ENCODE measurements at places on chromosomes 7 and 10.

DNA sequence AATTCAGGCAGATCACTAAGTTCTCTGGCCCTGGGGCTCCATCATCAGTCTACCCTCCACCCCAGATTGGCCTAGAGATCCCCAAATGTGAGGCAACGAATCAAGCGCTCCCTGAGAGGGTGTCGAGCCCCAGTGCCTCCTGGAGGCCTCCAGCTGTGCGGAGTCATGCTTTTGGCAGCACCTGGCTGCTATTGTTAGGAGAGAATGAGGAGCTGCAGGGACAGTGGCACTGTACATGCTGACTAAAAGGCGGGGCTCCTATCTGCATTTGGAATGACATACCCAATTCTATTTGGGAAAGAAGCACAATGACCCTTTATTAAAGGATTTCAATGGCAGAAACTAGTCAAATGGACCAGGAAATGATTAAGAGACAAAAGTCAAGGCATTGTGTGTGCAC, 161.8 kb downstream of the DPY19L1 start:
- DNase-seq, result no peak

DNA sequence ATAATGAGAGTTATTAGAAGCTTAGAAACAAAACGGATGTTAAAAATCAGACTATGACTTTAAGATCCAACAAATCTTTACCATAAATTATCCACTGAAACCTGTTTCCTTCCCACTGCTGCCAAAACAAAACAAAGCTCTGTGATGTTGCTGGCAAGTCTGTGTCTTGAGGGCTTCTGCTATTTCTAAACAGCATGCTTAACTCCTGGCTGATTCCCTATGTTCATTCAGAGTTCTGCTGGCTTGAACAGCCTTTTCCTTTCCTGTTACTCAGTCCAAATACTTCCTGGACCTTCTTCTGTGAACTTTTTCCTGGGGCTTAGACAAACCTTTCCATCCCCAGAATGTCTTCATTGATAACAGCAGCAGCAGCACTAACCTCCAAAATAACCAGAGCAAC, 448.1 kb downstream of the SORCS1 start:
- DNase-seq, result no peak

GRCh38 chr7:39621784-39622411, 1.5 kb upstream of the RALA start:
- no peak for DNase-seq

DNA sequence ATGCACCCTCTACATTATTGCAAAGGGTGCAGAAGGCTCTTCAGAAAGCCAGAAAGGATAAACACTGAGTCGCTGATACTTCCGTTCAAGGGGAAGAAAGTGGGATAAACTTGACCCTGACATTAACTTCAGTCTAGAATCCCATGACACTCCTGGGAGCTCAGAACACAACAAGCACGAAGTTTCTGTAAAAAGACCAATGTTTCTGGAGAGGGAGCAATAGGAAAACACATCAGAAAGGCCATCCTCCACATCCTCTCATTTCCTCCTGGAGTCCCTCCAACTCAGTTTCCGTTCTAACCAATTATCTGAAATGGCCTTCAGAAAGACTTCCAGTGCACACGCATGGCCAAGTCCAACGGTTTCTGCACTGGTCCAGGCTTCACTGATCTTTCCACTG, 113.5 kb downstream of the SORBS1 start:
- no peak for DNase-seq

DNA sequence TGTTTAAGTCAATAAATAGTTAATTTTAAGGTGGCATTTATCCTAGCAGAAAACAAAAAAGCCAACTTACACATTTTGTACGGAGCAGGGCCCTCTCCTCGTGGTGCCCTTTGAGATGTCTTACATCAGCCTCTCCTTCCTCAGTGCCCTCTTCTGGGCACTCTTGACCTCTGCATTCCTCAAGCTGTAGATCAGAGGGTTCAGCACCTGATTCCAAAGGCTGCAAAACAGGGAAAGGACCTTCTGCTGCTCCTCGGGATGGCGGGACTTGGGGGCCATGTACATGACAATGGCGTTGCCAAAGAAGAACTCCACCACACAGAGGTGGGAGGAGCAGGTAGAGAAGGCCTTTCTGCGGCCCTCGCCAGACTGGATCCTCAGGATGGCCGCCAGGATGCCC, 4.6 kb upstream of the OR2A14 start:
- no peak for DNase-seq

DNA sequence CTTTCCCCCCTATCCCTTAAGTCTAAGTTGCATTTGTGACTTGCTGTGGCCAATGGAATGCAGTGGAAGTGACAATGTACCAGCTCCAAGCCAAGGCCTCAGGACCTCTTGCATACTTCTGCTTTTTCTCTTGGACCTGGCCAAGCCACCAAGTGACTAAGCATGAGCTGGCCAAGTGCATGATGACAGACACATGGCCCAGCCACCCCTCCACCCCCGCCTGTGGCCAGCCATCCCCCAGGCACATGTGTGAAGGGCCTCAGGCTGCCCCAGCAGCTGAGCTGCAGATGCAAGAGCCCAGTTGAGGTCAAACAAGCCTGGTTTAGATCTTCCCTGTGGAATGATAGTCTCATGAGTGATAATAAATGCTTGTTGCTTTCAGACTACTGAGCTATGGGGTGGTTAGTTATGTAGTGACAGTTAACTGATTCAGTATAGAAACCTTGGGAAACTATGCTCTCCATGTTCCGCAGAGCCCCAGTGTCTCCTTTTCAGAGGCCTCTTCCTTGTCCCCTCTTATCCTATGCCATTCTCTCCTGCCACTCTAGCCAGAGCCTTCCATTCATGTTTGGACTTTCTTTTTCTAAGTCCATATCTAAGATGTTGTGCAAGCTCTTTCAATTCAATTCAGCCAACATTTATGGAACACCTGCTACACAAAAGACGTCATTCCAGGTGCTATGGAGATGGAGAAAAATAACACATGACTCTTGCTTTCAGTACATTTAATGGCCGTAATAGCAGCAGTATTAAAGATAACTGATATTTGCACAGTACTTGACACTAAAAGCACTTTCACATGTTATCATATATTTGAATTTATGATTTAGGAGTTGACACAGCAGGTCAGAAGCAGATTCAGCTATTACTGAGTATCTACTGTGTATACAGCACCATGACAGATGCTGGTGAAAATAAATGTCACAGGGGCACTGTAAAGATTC, 55.5 kb upstream of the LOXL4 start:
- DNase-seq, result no peak

DNA sequence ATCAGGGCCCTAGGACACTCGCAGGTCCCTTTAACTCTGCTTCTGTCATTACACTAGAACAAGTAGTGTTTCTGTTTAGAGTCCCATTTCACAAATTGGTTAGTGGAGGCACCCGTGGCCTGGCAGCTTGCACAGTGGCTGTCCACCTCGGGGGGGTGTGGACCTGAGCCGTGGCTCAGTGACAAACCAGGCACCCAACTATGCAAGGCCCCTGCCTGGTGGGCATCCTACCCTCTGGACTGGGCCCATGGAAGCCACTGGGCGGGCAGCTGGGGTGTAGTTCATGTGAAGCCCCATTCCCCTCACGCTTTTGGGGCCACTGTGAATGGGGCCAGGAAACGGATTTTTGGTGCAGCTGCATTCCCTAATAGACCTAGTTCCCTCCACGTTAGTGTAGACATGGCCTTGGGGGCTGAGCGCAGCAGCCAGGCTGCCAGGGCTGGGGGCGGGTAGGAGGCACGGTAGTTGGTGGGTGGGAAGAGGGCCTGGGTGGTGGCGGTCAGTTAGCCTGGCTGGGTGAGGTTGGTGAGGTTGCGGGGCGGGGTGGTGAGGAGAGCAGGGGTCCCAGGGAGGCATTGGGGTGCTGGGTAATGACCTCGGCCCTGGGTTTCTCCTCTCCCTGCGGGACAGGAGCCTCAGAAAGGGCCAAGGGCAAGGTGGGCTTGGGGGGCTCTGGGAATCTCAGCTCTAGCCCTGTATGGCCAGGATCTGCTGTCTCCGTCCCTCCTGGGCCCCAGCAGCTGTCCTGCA, 18.7 kb downstream of the ZNF316 start:
- DNase-seq, result no peak

DNA sequence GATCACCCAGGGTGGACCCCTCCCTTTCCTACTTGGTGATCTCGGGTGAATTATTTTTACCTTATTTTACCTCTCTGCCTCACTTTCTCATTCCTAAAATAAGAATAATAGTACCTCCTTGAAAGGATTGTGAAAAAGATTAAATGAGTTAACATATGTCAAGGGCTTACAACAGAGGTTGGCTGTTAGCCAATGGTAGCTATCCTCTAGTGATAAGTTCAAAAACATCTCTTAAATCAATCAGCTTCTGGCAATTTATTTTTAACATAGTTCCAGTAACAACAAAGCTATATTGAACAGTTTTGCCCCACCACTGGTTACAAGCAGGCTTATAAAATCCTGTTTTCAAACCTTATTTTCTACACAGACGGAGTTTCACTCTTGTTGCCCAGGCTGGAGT, 45.4 kb downstream of the TMEM168 start:
- DNase-seq, result no peak

DNA sequence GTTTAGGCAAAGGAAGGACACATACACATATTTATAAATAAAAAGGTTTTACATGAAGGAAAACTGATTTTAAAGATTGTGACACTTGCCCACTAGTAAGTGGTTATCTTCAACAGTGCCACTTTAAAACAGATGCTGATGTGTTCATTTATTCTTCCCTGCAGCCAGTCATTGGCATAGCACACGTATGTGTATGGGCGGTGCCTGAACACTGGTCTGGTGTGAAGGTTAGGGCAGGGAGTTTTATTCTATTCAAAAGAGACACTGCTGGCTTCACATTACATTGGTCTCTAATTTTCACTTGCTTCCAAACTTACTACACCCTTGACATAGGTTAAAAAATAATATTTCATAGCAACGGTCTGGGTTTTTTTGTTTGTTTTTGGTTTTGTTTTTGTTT, 57.9 kb downstream of the NOD1 start:
- DNase-seq, result no peak

GRCh38 chr10:4189281-4189680, 404.3 kb upstream of the KLF6 start:
- no peak for DNase-seq

GRCh38 chr7:102446387-102447156, 13.2 kb downstream of the ORAI2 start:
- DNase-seq, result no peak

- no peak for DNase-seq
These were observed 96.2 kb upstream of the AMPH start for GRCh38 chr7:38727184-38727940.

DNA sequence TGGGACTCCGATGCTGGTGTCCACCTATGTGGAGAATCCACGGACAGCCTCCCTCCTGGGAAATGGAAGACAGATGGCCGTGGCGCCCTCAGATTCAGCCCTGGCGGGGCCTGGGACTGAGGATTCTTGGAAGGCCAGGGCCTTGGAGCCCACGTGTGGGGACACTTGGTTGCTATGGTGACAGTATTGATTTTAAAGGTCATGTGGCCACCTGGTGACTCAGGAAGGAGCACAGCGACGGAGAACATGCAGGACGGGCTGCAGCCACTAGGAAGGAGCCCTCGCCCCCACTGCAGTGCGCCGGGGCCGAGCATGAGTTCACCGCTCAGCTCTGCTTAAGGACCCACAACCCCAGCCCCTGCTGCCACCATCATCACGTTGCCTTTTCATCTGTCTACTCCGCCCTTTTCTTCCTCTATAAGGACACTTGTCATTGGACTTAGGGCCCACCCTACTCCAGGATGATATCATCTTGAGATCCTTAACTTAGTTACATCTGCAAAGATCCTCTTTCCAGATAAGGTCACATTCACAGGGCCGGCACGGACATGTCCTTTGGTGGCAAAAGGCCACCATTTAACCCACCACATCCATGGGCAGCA, 3.7 kb upstream of the STK32C start:
- no peak for DNase-seq

DNA sequence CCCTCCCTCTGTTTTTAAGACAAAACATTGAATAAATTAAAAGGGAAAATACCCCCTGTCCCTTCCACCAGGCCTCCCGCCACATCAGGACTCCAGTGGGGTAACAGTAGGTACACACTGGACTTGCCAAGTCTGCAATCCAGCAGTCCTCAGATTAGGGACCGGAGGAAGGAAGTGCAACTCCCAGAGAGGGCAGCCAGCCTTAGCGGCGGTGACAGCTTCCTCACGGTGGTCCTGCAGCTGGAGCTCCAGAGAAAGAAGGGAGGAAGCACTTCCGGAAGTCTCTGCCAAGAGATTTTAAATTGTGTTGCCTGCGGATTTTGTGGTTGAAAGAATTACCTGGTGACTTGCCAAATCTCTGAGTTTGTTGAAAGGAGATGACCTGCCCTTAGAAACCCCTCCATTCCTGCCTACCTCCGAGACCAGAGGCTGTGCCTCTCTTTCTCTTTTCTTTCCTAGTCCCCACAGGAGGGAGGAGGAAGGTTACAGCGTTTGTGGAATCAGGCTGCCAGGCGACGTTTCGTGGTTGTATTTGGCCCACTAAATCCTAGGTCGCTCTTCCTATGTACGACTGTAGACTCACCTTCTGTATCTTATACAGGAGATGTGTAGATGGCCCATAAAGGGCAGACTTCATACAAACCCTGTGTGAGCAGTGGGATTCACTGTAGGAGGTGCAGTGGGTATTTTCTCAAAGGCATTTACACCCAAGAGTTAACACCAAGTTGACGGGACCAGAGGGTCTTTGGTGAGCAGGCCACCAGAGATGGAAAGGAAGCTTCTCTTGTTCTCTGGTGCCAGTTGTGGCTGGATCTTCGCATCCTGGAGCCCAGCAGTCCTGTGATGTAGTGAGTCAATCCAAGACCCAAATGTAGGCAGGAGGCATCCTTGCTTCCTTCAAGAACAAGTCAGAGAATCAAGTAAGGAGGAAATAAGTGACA, 77.9 kb downstream of the INSIG1 start:
- no peak for DNase-seq

DNA sequence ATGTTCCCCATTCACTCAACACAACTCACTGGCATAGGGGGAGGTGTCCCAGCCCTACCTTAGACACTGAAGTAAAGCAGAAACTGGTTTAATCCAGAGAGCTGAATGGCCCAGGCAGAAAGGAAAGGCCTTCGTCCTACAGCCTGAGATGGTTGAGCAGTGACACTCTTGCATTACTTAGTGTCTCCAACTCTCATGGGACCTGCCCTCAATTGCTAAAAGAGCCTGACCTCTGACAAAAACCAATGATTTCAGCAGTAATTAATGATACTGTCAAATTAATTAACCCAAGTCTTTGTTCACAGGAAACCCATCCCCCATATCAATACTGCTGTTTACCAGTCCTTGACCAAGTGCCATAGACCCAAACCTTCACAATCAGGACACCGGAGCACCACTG, 48.6 kb downstream of the ICA1 start:
- DNase-seq, result no peak

GRCh38 chr7:66236713-66237303, 31.7 kb downstream of the TPST1 start:
- DNase-seq, result no peak

DNA sequence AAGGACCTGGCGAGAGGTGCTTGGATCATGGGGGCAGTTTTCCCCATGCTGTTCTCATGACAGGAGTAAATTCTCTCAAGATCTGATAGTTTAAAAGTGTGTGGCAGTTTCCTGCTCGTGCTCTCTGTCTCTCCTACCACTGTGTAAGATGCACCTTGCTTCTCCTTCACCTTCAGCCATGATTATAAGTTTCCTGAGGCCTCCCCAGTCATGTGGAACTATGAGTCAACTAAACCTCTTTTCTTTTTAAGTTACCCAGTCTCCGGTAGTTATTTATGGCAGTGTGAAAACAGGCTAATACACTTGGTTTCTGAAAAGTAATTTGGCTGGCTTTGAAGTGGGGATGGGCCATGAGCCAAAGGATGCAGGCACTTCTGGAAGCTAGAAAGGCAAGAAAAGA, 268.0 kb upstream of the KAT6B start:
- DNase-seq, result no peak
